ENCODE measurements at places on chromosomes 11 and 22.

DNA sequence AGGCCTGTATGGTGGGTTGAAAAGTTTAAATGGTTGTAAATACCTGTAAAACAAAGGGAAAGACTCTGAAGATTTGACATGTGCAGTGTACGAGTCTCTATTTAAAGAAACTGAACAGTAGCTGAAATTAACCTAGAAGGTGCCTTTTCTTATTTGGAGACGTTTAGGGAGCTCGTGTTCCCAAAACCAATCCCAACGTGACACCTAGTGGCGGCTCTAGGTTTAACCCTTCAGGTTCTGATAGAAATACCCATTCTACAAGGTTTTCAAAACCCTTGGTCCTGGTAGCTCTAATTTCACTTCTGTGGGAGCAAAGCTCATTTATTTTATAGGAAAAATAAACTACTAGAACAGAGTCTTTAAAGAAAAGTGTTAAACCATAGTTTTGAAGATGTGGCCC, 258.3 kb downstream of the LRRC4C start:
- no peak overlapping the region for H3K27ac ChIP-seq
- no peaks in the 10 kb centered on the region for H3K4me1 ChIP-seq
- no peak overlapping the region for H3K4me3 ChIP-seq
- H3K36me3 ChIP-seq = no peaks in the 10 kb centered on the region
- H3K27me3 ChIP-seq = no peaks in the 10 kb centered on the region
- DNase-seq = no peak

- no peak for DNase-seq
- no peak overlapping the region for H3K4me3 ChIP-seq
- H3K27ac ChIP-seq = no peak overlapping the region
- no peaks in the 10 kb centered on the region for H3K36me3 ChIP-seq
These were observed 608.1 kb upstream of the CADM1 start for GRCh38 chr11:116112087-116112935.

GRCh38 chr22:22928666-22929380, 41.2 kb downstream of the IGLL5 start:
- H3K27ac ChIP-seq = no peak overlapping the region
- no peak for DNase-seq
- no peaks in the 10 kb centered on the region for H3K27me3 ChIP-seq
- no peaks in the 10 kb centered on the region for H3K36me3 ChIP-seq
- no peak overlapping the region for H3K4me3 ChIP-seq

GRCh38 chr11:120153221-120153620, 15.3 kb upstream of the TRIM29 start:
- no peak overlapping the region for H3K4me3 ChIP-seq
- DNase-seq = no peak
- no peaks in the 10 kb centered on the region for H3K36me3 ChIP-seq

GRCh38 chr22:23756891-23757290, 2.7 kb upstream of the VPREB3 start:
- no peaks in the 10 kb centered on the region for H3K36me3 ChIP-seq
- no peak overlapping the region for H3K27ac ChIP-seq
- H3K4me3 ChIP-seq = no peak overlapping the region
- DNase-seq = no peak
- peaks cover under 1% of the 10 kb centered on the region for H3K4me1 ChIP-seq
- no peaks in the 10 kb centered on the region for H3K27me3 ChIP-seq

- no peaks in the 10 kb centered on the region for H3K27me3 ChIP-seq
- H3K27ac ChIP-seq = no peak overlapping the region
- H3K4me1 ChIP-seq = peaks cover 26% of the 10 kb centered on the region
- no peak for DNase-seq
These were observed 65.2 kb downstream of the FBXO7 start for GRCh38 chr22:32539631-32540421.

DNA sequence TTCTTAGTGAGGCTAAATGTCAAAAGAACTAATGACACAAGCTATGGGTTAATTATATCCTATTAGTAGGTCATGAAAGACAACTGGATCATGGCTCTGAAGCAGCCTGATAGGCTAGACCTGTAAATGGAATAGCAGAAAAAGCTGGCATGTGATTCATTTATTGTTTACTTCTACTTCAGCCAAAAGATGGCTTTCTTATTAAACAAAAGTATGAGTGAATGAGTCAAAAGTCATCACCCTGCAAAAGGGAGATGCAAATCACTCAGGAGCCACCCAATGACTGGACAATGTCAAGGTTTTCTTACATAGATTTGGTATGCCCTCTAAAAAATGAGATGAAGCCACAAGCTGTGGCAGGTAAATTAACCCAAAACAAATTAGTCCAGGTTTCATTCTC, 138.0 kb downstream of the TRPC6 start:
- H3K27me3 ChIP-seq = no peaks in the 10 kb centered on the region
- H3K4me1 ChIP-seq = peaks cover 46% of the 10 kb centered on the region
- no peak overlapping the region for H3K4me3 ChIP-seq
- peak overlapping the region; percentile 8 for H3K27ac ChIP-seq
- no peak for DNase-seq
- H3K36me3 ChIP-seq = no peaks in the 10 kb centered on the region

DNA sequence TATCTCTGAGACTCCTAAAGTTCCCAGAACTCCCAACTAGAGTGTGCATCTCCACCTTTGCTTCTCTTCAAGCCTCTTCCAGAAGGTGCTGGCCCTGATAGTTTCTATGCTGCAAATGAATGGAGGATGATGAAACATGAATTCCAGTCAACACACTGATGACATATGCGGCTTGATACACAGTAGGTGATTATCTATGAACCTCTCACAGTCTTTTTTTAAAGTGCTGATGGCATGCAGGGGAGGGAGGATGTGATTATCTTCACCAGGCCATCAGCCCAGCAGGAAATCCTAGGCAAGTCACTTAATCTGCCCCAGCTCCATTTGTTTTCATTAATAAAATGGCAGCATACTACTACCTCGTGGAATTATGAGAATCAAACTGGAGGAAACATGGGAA, 548.5 kb downstream of the SOX6 start:
- H3K36me3 ChIP-seq = no peaks in the 10 kb centered on the region
- no peak for DNase-seq
- H3K4me1 ChIP-seq = no peaks in the 10 kb centered on the region
- no peak overlapping the region for H3K4me3 ChIP-seq

DNA sequence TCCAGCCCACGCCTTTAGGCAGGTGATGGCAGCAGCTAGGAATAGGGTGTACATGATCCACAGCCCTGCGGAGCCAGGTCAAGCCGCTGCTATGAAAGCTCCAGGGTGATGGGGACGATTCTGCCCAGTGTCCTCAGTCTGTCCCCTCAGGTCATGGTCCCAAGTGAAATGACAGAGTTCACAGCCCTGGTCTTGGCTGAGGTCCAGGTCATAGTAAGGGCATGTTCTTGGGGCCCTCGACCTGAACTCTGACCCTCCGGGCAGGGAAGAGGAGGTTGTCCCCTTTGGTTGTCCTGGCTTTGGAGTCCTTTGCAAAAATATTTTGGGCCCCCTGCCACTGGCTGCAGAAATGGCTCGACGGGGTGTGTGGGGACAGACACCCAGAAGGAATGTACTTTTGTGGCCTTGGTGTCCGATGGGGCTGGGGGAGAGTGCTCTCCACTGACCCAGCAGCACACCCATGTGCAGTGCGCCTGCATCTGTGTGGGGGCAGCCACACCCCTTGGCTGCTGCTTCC, 7.3 kb downstream of the C22orf31 start:
- no peaks in the 10 kb centered on the region for H3K4me1 ChIP-seq
- H3K27ac ChIP-seq = no peak overlapping the region
- no peak for DNase-seq
- H3K4me3 ChIP-seq = no peak overlapping the region

DNA sequence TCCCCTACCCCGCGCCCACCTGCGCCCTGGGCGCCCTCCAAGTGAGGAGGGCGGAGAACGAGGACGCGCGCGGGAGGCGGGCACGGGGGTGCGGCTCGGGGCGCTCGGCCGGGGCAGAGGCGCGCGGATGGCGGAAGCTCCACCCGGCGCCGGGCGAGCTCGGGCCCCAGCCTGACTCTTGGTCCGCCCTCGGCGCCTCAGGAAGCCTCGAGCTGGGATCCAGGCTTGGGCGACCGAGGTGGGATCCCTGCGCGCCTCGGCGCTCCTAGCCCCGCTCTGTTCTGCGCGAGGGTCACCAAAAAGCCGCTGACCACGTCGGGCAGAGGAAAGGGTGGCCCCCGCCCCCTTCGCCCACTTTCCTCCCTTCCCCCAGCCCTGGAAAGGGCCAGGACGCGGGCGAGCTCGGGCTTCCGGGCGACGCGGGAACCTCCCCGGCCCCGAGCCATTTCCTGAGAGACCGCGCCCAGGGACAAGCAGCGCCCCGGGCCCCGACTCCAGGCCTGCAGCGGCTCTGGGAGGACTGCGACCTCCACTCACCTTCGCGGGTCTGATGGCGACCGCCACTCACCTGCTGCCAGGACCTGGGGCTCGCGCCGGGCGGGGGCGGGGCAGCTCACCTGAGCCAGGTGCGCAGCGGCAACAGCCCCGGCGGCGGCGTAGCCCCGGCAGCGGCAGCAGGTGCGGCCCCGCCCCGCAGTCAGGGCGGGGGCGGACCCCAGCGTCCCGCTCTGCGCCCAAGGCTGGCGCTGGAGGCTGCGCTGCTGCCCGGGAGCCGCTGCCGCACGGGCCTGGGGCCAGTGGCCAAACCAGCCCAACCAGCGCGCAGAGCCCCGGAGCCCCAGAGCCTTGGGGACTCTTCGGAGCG, 2.2 kb upstream of the SIGIRR start:
- H3K36me3 ChIP-seq = no peaks in the 10 kb centered on the region
- no peaks in the 10 kb centered on the region for H3K27me3 ChIP-seq
- peak overlapping the region; percentile 56 for H3K27ac ChIP-seq
- no peak for DNase-seq

DNA sequence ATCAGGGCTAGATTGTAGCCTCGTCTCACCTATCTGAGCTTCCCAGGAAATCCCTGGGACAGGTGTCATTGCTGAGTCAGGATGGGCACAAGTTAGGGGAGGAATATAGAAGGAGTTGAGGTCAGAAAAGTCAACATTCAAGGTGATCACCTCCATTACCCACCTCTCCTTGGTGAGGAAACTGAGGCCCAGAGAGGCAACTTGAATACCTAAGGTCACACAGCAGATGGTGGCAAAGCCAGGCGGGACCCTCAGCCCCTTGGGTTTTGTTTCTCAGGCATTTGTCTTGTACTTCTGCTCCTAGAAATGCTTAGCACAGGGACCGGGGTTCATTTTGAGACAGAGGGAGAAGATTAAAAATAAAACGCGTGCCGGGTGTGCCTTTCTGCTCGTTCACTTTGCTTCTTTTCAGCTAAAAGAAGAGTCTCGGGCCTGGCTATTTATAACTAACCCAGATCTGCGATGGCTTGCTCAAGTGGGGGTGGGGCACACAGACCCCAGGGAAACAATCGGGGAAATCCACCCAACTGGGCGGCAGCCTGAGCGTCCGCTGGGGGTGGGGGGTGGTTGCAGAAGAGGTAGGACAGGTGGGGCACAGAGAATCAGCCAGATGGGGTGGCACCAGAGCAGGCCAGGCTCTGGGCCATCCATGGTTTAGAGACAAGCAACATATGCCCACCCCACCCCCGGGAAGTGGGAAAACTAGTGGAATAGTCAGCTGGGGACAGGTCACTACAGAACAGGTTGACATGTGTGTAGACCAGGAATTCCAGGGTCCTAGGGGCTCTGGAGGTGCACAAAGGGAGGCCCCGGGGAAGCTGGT, 3.9 kb upstream of the GNAZ start:
- H3K27me3 ChIP-seq = no peaks in the 10 kb centered on the region
- peaks cover 19% of the 10 kb centered on the region for H3K4me1 ChIP-seq
- peak; percentile 69 for DNase-seq
- no peak overlapping the region for H3K4me3 ChIP-seq

- peak overlapping the region; percentile 88 for H3K27ac ChIP-seq
- H3K4me1 ChIP-seq = peaks cover 86% of the 10 kb centered on the region
- H3K4me3 ChIP-seq = peak overlapping the region; percentile 94
- no peaks in the 10 kb centered on the region for H3K27me3 ChIP-seq
- H3K36me3 ChIP-seq = peaks cover 32% of the 10 kb centered on the region
These were observed 1.9 kb downstream of the CD151 start for GRCh38 chr11:834371-835316.

DNA sequence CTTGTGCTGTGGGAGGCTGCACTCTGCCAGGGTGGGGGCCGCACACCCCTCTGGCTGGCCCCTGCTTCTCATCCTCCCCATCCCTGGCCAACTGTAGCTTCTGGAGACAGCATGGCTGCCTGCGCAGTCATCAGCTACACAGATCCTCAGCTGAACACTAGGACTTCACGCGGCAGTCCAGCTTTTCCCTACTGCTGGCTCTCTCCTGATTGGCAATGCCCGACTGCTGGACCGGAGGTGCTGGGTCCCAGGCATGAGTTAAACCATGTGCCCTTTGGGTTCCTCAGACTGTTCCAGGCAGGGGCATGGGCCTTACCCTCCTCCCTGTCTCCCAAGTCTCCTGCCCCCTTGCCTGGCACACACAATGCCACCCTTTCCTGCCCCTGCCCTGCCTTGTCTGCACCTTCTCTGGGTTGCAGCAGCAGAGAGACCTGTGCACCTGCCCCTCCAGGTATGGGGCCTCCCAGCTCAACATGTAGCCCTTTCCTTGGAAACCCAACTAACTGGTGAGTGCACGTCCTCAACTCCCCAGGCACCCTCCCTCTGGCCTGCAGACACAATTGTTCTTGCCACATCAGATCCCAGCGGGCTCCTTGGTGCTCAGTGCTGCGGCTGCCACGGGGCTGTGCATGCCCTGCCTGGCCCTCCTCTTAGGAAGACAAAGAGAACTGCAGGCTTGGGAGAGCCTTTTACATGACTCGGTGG, 1039.2 kb downstream of the TBC1D22A start:
- H3K27ac ChIP-seq = no peak overlapping the region
- no peaks in the 10 kb centered on the region for H3K36me3 ChIP-seq
- H3K4me3 ChIP-seq = no peak overlapping the region
- DNase-seq = peak; percentile 91
- no peaks in the 10 kb centered on the region for H3K27me3 ChIP-seq

GRCh38 chr11:19574916-19575315, 137.7 kb upstream of the NAV2 start:
- no peak overlapping the region for H3K4me3 ChIP-seq
- no peaks in the 10 kb centered on the region for H3K27me3 ChIP-seq
- no peak overlapping the region for H3K27ac ChIP-seq
- peaks cover 28% of the 10 kb centered on the region for H3K4me1 ChIP-seq
- no peak for DNase-seq

GRCh38 chr22:40215266-40215665, 37.5 kb downstream of the TNRC6B start:
- no peaks in the 10 kb centered on the region for H3K36me3 ChIP-seq
- DNase-seq = no peak
- no peak overlapping the region for H3K27ac ChIP-seq
- H3K4me1 ChIP-seq = peaks cover 75% of the 10 kb centered on the region

GRCh38 chr11:125688066-125688465, 7.4 kb upstream of the ACRV1 start:
- H3K27ac ChIP-seq = no peak overlapping the region
- H3K4me3 ChIP-seq = no peak overlapping the region
- no peaks in the 10 kb centered on the region for H3K36me3 ChIP-seq
- no peaks in the 10 kb centered on the region for H3K4me1 ChIP-seq

- H3K27me3 ChIP-seq = no peaks in the 10 kb centered on the region
- H3K4me3 ChIP-seq = peak overlapping the region; percentile 62
- DNase-seq = no peak
- no peaks in the 10 kb centered on the region for H3K36me3 ChIP-seq
- H3K4me1 ChIP-seq = peaks cover 44% of the 10 kb centered on the region
- H3K27ac ChIP-seq = peak overlapping the region; percentile 92
These were observed 3.4 kb downstream of the TENM4 start for GRCh38 chr11:79437278-79437980.

All from vagina (tissue), 2 donors.